ENCODE measurements at places on chromosomes 5 and 9.

- no peak for DNase-seq
Measured at GRCh38 chr5:107367480-107367879, 303.3 kb downstream of the EFNA5 start.

DNA sequence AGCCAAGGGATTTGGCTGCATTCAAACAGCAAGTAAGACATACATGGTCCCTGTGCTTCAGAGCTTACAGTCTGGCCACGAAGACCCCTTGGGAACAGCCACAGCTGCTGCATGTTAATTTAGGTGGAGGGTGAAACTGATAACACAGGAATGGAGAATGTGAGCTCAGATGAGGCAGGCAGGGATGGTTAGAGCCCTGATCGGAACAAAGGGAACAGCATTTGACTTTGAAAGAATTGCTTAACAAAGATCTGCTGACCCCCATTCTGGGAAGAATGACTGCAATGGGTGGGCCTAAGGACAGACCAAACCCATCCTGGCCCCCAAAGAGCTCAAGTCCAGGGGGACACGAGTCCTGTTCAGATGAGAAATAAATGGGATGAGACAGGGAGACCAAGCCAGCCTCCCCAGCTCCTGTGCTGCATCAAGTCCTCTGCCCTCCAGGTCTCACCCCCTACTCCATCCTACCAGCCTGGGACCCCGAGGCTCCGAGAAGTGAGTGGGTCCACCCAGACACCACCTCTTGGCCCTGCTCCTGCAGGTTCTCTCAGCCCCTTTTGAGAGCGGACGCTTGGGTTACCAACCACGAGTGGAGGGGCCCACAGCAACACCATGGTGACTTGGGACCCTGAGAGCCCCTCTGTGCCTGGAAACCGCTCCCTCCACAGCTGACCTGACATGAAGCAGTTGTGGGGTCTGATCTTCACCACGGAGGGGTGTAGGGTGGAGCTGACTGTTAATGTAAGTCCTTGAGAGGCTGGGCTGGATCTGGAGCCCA is 50.8 kb downstream of the OLFM1 start:
- no peak for DNase-seq

DNA sequence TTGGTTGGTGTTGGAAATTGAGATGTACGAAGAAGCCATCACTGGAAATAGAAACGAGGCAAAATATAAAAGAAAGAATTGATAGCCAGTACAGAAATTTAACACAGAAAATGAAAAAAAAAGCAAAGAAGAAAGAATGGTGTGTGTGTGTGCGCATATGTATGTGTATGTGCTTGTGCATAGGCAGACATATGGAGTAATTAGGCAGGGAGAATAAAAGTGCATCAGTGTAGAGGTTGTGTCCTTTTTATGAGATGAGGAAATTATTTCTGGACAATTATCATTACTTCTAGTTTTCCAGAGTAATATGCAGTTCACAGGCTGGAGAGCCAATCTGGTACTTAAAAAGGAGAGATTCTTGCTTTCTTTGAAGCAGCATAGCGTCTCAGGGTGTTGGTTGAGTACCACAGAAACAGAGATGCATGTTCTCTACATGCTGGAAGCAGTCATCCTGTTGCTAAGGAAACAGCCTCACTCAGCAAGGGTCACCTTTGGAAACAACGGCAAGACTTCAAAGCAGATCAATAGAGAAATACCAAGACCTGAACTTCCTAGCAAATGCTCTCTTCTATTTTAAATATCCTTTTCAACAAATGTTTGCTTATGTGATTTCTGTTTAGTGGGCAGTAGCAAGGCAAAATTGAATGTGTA is 172.7 kb downstream of the TAF11L14 start:
- DNase-seq, result no peak

DNA sequence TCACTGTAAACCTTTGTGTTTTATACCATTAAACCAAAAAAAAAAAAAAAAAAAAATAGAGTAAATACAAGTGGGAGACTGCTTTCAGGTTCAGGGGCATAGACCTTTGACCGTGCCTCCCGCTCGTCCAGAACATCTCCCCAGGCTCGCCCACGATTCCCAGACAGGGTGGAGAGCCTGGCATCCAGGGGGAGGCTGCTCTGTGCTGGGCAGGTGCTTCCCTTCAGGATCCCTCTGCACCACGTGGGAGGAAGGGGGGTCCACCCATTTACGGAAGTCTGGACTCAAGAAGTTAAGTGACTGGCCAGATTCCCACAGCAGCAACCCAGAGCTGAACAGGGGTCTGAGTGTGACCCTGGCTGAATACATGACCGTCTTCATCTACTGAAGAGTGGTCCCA is 125.4 kb upstream of the LMX1B start:
- no peak for DNase-seq

DNA sequence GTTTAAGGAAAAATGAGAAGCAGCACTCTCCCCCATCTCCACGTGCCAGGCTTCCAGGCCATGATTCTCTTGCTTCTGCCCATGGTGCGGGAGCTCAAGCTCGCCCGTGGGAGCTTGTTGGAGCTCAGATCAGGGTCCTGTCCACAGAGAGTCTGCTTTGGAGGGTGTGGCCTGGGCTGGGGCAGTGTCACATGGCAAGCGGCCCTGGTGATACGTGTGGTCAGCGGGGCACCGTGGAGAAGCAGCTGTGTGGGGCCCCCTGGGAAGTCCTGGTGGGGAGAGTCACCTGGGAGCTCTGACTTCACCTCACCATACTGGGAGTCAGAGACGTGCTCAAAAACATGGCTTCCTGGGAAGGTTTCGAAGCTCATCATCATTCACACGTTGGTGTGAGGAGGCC is 275.3 kb downstream of the GADD45G start:
- no peak for DNase-seq

DNA sequence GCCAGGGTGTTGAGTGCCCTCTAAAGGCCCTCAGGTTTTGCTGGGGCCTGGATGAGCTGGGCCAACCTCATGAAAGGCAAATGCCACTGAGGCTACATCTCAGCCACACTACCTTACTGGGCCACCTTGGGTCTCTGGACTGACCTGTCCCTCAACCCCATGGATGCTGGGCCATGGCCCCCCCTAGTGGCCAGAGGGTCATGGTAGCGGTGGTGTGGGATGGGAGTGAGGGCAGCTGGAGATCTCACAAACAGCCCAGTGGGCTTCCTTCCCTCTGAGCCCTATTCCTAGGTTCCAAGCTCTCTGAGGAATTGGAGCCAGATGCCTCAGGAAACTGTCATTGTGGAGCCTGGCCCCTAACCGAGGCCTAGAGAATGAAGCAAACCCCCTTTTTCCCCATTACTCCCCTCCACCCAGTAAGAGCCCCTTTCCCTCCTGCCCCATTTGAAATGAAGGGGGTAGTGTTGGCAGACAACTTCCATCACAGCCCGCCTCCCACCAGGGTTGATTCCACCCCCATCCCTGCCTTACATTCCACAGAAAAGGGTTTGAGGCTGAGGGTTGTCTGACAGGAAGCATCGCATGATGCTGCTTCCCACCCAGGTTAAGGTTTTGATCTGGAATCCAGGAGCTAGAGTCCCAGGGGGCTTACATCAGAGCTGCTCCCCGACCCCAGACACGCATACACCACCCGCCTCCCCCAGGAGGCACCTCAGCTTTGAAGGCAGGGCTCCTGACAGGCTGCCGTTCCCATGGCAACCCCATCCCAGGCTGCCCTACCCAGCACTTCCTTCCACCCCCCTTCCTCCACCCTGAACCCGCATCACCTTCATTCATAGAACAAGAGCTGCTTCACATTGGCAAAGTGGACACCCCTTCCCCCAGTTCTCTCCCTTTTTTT is 63.9 kb downstream of the PCDH1 start:
- DNase-seq, result no peak

GRCh38 chr5:180645274-180646204 is 3.9 kb downstream of the FLT4 start:
- DNase-seq, result no peak

GRCh38 chr5:99019254-99019653 is 90.4 kb upstream of the CHD1 start:
- DNase-seq, result no peak

- DNase-seq, result no peak
Measured at GRCh38 chr5:141879941-141880738, 1.9 kb upstream of the PCDH1 start.
